SK-MEL-5 (cell line): ENCODE measurements at places on chromosomes 4 and X.

DNA sequence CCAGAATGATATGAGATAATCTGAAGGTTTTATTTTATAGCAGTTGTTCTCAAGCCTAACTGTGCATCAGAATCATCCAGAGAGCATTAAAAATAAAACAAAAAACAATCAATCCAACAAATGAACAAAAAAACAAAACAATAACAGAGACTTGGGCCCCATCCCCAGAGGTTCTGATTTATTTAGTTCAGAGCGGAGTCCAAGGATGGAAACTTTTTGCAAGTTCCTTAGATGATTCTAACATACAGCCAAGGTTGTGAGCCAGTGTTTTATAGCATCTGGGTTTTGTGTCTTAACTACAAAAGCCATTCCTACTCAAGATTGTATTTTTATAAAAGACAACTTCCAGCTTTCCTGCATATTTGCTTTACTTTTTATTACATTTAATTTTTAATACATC is 59.4 kb upstream of the GRPR start:
- no peak for DNase-seq

DNA sequence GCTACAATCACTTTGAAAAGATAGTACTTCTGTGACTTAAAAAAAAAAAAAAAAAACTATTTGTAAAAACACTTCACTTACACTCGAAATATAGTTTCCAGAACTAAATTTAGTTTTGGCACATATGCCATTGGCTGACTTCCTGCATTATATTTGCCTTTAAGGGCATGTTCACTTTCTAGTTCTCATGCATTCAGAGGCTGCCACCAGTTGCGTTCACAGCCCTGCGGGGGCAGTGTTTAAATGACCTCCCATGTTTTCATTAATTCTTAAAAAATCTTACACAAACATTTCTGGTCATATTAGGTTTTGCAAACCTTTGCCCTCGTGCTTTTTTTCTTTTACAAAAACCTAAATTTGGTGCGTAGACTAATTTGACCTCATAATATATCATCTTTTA is 12.4 kb upstream of the ARHGAP6 start:
- no peak for DNase-seq

DNA sequence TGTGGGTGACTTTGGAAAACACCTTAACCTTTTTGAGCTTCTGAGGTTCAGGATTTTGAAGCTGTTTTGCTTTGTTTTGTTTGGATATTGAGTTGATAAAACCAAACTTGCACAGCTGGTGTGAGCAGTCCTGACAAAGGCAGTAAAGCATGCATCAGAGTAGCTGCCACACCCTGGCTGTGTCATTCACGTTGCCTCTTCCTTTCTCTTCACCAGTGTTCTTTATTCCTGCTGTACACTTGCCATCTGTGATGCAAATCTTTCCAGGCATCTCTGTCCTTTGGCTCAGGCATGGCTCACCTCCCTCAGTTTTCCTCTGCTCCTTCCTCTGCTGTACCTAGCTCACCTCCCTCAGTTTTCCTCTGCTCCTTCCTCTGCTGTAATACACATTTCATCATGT is 1850.2 kb upstream of the AGA start:
- no peak for DNase-seq

DNA sequence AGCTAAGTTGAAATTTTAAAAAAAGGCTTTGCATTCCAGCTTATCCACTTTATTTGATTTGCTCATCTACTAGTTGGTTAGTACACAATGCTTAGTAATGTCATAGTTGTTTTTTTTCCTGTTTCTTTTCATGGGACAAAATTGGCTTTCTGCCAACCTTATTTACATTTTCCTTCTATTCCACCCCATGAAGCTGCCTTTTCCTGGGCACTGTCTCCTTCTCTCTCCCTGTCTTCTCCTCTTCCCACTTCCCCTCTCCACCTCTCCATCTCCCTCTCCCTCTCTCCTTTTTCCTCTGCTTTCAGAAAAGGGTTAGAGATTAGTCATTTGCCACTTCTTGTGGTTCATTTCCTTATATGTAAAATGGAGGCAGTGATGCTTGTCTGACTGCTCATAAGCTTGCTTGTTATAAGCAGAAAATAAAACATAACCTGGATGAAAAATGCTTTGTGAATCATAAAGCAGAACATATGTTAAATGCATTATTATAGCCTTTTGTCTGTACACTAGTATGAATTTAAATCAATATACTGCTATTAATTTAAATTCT is 181.9 kb downstream of the CEP135 start:
- peak; percentile 8 for DNase-seq

GRCh38 chr4:148327683-148328082 is 114.5 kb downstream of the NR3C2 start:
- no peak for DNase-seq
